CD4-positive, alpha-beta T cell treated with Interleukin-15 for 4 hours (primary cell): ENCODE measurements at places on chromosomes 3 and 15.
A peak's percentile ranks its signal among the peaks of the same experiment; 100 is the strongest.

GRCh38 chr3:177622982-177623617 is 425.8 kb upstream of the TBL1XR1 start:
- no peak for DNase-seq

DNA sequence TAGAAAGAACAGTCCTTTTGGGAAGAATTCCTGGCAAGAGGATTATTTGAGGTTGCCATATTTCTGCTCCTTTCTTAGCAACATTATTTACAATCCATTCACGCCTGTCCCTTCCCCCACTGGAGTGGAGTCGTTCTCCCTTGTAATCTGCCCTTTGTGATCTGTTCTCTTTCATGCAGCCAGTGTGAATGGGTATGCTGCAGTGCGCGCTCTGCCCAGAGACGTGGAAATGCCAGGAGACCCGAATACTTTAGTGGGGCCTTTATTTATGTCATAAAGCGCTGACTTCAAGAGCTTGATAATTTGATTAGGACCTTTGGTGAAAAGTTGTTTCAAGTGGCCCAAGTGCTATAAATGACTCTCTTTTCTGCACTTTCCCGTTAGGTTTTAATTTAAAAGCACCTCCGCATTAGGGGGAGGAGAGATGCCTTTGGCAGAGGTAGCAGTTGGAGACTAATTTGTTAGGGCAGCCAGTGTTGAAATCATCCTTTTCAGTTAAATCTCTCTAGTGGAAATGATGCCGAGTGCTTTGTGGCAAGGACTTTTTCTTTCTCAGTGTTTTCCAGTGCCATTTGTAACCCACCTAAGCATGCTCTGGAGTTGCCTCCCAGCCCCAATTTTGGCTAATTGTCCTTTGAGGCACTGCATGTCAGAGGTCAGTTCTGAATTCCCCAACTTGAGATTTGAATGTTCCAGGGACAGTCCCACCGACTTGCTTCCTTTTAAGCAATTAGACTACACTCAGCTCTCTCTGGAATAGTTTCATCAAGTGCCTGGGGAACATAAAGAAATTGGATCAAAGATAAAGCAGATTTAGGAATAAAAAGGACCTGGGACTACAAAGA is 52.4 kb downstream of the PSMD6 start:
- no peak for DNase-seq

DNA sequence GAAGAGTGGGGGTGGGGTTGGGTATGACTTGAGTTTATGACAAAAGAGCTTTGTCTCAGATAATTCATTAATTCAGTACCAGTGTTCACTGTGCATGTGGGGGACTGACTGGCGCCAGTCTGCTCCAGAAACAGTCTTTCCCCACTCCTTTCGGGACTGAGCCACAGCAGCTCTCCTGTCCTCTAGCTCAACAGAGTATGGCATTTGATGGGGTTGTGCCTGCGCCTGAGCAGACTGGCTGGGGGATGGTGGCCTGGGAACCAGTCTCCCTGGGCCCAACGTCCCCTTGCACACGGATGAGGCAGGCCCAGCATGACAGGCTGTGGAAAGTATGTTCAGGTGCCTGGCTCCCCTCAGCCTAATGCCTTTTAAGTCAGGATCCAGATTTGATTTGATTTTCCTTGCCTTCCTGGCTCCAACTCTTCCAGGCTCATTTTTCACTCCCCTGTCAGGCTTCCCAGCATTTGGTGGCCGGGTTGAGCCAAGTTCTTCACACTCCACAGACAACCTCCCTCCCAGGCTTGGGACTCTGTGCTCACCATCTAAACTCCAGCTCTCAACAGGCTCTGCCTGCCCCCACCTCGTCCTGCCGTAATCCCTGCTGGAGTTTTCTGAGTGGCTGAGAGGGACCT is 105.0 kb downstream of the MYLK start:
- no peak for DNase-seq

DNA sequence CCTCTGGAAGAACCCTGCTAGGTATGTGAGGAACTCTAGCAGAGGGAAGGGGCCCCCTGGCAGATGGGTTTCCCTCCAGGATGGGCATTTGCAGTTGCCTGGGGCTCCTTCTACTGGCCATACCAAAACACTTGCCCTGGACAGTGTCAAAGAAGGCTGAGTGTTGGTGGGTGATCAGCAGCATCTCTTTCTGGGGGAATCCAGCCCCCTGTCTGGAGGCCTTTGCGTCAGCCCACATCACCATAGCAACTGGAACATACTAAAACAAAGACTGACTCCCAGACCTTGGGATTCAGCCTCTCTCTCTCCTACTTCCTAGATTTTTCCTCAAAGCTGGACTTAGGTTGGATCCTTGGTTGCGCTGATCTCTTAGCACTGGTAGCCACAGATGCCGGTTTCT is 8.1 kb downstream of the CEMIP start:
- DNase-seq, result no peak

- no peak for DNase-seq
Observed at GRCh38 chr15:36265422-36265821, 314.0 kb upstream of the CDIN1 start.

DNA sequence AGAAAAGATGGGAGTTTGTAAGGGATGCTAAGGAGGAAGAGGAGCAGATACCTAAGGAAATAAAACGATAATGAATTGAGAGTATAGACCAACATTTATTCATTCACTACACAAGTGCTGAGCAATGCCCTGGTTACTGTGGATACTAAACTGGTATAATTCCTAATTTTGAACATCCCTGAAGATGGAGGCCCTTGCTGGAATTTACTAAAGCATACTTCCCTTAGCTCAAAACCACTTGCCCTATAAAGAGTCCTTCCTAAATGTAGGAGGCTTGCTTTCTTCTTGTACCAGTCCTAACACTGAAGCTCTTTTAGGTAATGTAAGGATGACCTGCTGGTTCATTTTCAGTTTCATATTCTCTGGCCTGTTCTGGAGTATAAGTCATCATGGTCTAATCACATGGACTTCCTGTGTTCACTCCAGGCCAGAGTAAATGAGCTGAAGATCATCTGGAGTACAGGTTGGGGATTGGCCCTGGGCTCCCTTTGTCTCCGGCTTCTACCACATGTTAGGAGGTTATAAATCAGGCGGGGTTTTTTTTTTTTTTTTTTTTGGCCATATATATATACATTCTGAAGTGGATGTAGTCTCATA is 40.1 kb upstream of the MTMR10 start:
- no peak for DNase-seq

DNA sequence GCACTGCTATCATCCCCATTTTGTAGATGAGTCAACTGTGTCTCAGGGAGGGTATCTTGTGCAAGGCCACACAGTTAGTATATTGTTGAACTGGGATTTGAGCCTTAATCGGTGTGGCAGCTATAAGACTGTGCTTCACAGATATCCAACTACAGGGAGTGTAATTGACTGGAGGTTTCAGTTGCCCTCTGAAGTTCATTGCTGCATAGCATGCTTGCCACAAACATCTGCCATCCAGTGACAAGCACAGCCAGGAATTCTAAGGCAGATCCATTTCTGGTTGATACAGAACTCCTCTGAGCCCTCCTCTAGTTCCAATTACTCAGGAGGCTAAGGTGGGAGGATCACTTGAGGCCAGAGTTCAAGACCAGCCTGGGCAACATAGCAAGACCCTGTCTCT is 16.4 kb downstream of the FSD2 start:
- no peak for DNase-seq

DNA sequence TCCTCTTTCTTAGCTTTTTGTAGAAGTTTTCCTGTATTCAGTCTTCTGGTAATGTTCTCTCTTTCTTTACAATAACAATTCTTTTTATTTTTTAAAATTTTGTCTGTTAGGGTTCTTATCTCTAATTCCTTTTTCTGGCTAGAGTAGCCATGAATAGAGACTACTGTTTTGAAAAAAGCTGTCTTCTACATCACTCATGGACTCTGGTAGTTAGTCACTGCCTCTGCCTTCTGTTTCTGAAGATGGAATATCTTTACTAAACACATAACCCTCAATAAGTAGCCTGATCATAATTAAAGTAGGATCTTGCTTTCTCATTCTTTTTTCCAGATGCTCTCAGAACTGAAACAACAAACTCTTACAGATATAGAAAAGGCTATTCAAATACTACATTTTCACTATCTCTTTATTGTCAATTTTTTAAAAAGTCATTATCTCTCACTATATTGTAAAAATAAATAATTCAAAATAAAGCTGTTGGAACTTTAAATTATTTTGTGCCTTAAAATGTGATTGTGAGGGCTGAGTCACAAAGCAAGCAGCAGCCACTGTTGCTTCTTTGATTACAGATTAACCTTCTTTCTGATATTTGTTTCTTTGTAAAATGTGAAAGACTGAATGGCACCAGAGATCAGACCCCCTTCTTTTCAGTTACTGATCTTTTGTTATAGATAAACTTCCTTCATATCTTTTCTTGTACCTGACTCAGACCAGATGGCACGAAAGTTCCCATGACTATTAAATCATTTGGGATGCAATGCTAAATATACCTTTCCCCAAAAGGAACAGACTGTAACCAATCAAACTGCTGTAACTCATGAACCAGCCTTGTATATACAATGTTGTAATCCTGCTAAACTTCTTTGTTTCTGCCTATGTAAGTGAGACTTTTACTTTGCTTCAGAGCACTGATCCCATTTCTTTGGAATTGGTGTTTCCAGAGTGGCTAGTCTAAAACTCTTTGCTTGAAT is 1159.5 kb downstream of the IGSF11 start:
- no peak for DNase-seq

DNA sequence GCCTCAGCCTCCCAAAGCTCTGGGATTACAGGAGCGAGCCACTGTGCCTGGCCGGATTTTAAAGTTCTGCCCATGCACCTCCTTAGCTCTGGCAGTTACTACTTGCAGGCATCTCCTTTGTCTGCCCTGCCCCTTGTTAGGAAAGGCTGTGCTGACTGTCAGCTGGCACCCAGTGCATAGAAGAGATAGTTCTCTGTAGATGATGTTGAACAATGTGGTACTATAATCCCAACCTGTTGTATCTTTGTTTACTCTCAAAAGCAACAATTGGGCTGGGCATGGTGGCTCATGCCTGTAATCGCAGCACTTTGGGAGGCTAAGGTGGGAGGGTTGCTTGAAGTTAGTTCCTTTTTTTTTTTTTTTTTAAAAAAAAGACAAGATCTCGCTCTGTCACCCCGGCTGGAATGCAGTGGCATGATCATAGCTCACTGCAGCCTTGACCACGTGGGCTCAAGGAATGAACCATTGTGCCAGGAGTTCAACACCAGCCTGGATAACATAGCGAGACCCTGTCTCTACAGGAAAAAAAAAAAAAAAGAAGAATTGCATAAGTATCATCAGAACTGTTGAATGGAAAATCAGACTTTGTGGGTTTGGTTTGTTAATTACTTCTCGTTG is 30.6 kb downstream of the FLNB start:
- no peak for DNase-seq

GRCh38 chr3:147406028-147406931 is at the start of gene ZIC4:
Gene ZIC4 (minus strand): TSS chr3:147406543. CDS start chr3:147402797, 3,746 bp downstream.
- no peak for DNase-seq

DNA sequence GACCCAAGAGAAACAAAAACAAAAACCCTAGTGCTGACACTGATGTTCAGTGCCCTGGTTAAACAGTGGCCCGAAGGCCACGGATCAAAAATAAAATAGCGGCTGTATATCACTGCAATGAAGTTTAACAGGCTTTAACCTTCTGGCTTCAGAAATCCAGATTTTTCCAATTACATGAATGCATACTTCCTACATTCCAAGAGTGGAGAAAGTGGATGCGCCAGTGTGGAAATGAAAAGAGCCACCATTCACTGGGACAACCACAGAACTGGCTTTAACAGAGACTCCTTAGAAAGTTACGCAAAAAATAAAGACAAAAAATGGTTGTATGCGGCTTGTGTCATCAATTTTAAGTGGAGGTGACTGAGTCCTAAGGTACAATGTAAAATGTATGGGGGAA is 522.2 kb downstream of the FHIT start:
- no peak for DNase-seq

- peak; percentile 91 for DNase-seq
Observed at GRCh38 chr3:50246517-50246954, 10.5 kb downstream of the GNAI2 start.

GRCh38 chr15:40498891-40499290 is 28.1 kb downstream of the CHST14 start:
- no peak for DNase-seq

DNA sequence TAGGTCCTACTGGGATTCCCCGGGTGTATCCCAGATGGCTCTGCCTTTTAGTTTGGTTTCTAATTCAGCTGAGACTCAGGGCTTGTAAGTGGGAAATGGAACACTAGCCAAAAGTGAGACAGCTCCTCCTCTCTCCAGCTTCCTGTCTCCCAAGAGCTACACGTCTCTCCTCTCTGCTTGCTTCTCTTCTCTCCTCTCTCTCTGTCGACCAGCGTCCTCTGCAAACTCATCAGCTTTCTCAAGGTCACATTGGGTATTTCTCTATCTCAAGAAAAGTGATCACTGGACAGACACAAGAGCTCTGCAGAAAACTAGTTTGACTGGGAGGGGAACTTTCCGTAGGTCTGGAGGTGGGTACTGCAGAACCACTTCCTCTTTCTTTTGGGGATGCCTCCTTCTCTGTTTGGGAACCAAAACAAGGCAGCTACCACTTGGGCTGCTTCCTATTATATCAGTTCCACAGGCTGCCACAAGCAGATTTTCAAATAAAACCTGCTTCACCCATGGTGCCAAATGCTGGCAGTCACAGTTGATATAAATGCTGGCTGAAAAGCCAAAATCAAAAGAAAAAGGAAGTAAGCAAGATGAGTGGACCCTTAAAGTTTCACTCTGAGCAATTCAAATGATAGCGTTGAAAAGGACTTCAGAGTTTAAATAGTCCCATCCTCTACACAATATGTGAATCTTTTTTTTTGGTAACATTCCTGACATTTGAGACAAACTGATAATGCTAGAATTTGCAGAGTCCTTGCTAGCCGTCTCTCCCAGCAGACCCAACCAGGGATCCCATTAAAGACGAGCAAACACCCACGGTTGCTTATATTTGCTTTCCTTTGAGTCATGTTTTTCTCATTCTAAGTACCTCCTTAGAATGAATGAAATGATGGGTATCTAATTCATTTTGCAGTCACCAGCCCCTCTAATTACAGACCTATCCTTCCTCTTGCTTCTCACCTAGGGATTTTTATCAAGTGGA is 7.2 kb upstream of the DYNC1LI1 start:
- peak; percentile 18 for DNase-seq

- DNase-seq, result no peak
Observed at GRCh38 chr3:197804511-197804910, 13.5 kb downstream of the LRCH3 start.

GRCh38 chr15:66617137-66618090 is 51.6 kb upstream of the LCTL start:
- DNase-seq, result no peak

GRCh38 chr3:16335772-16336645 is 71.0 kb downstream of the OXNAD1 start:
- no peak for DNase-seq

- DNase-seq, result no peak
Observed at GRCh38 chr3:65400899-65401298, 637.8 kb downstream of the MAGI1 start.

GRCh38 chr15:78060232-78060631 is 17.3 kb downstream of the TBC1D2B start:
- DNase-seq, result no peak

DNA sequence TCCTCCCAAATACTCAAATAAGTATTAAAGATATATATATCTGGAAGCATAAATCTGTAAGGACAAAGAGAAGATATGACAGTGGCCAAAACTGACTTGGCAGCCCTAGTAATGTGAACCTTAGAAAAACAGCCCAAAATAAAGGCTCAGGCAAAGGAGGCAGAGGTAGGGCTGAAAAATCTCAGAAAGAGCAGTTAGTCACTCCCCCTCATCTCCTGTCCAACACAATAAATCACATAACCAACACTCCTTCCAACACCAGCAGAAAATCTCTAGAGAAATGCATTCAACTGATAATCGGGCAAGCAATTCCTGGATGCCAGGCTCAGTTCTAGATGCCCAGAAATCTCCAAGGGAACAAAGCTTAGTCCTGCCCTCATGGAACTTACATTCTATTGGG is 22.1 kb upstream of the CHRM5 start:
- no peak for DNase-seq

- DNase-seq, result no peak
Observed at GRCh38 chr15:67957435-67958132, 96.5 kb upstream of the PIAS1 start.
